Trophoblast cell (in vitro differentiated cells and primary cell): ENCODE measurements at places on chromosomes 13 and 19.

DNA sequence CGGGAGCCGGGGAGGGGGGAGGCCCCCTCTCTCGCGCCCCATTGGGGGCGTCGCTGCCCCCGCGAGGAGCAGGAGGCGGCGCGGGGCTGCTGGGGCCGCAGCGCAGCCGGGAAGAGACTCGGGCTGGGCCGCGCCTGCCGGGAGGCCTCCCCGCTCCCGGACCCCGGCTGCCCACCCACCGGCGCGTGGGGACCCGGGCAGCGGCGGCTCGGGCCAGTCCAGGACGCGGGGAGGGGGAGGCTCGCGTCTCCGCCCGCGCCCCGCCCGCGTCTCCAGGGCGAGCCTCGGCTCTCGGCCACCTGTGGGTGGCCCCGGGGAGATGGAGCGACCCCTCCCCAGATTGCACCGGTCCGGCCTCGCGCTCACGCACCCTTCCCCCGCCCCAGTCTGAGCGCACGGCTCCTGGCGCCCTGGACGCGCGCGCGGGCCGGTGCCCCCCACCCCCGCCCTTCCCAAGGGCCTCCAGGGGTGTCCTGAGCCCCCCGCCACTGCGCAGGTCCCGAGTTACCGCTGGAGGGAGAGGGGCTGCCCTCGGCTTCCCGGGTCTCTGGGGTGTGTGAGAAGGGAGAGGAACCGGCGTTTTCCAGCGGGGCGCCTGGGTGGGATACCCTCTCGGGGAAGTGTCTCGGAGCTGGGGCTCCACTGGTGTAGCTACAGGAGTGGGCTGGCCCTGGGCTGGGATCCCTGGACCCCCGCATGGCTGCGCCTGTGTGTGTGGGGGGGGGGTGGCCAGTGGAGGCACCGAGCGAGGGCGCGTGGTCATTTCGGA, 645 bp downstream of the PALM start:
- peak overlapping the region; percentile 75 for H3K4me3 ChIP-seq
- no peak for DNase-seq
- no peaks in the 10 kb centered on the region for H3K4me1 ChIP-seq
- peaks cover 2% of the 10 kb centered on the region for H3K36me3 ChIP-seq

GRCh38 chr13:110206185-110206584, 100.8 kb downstream of the COL4A1 start:
- DNase-seq = no peak
- H3K4me3 ChIP-seq = no peak overlapping the region
- H3K27me3 ChIP-seq = no peaks in the 10 kb centered on the region
- no peak overlapping the region for H3K27ac ChIP-seq

- peaks cover 3% of the 10 kb centered on the region for H3K4me1 ChIP-seq
- no peak for DNase-seq
- H3K4me3 ChIP-seq = no peak overlapping the region
- peaks cover 60% of the 10 kb centered on the region for H3K27me3 ChIP-seq
- no peak overlapping the region for H3K27ac ChIP-seq
- no peaks in the 10 kb centered on the region for H3K36me3 ChIP-seq
Measured at GRCh38 chr19:49427855-49428546, 2.8 kb downstream of the GFY start.

- peak within 1 kb of the TSS; percentile 81 for H3K27ac ChIP-seq
- no peaks in the 10 kb centered on the region for H3K4me1 ChIP-seq
- H3K4me3 ChIP-seq = peak within 1 kb of the TSS; percentile 95
- no peaks in the 10 kb centered on the region for H3K36me3 ChIP-seq
- no peaks in the 10 kb centered on the region for H3K27me3 ChIP-seq
- peak; percentile 88 for DNase-seq
Measured at GRCh38 chr13:76886292-76887075, at the start of gene KCTD12. Gene KCTD12 (minus strand): TSS chr13:76886405. CDS start chr13:76886148, 257 bp downstream.

DNA sequence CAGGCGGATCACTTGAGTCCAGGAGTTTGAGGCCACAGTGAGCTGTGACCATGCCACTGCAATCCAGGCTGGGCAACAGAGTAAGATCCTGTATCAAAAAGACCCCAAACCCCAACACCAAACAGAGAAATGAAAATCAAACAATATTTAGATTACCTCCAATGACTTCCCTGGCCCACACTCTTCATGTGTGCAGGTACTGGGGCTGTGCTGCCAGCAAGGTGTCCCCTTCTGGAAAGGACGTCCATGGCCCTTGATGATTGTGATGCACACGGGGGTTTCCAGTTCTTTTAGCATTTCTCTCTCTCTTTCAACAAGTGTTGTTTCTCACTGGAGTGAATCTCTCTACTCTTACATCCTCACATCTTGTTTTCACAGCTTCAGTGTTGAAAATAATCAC, 23.7 kb upstream of the LGALS14 start:
- no peak overlapping the region for H3K4me3 ChIP-seq
- no peak overlapping the region for H3K27ac ChIP-seq
- DNase-seq = no peak
- no peaks in the 10 kb centered on the region for H3K27me3 ChIP-seq
- H3K36me3 ChIP-seq = no peaks in the 10 kb centered on the region
- H3K4me1 ChIP-seq = peaks cover 3% of the 10 kb centered on the region

DNA sequence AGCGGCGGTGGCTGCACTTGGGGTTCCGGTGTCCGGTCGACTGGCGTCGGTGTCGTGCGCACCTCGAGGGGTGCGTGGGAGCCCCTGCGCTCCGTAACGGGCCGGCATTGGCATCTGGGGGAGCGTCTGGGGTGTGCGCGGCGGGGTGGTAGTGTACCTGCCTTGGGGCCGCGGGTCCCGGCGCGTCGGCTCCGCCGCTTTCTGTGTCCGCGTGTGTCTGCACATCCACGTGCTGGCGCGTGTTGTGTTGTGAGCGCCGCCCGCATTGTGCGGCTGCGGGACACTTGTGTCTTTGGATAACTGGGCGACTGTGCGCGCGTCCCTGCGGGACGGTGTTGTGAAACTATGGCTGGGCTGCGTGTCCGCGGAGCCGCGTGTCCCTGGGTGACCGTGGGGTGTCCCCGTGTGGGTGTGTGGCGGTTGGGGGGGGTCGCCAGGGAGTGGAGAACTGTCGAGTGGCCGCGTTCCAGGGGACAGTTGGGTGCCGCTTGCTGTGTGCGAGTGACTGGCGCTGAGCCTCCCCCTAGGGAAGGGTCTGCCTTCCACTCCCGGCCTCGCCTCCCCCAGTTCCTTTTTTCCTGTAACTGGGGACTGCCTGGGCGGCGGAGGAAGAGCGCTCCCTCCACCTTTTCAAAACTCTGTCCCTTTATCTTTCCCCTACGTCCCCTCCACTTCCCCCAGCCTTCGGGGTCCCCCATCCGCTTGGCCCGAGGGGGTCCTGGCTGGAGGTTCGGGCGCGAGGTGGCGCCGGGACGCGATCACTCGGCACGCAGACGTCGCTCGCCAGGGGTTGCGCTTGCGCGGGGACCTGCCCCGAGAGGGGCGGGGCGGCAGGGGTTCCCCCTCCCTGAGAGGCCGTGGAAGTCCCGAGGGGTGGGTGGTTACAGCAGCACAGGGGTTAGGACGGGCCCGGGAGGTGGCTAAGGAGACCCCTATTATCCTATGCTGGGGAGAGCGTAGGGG, 5.7 kb upstream of the NFIC start:
- peak; percentile 79 for DNase-seq
- peak overlapping the region; percentile 60 for H3K4me3 ChIP-seq
- H3K27ac ChIP-seq = no peak overlapping the region
- H3K4me1 ChIP-seq = no peaks in the 10 kb centered on the region

- DNase-seq = no peak
- H3K27me3 ChIP-seq = peaks cover 18% of the 10 kb centered on the region
- H3K27ac ChIP-seq = no peak overlapping the region
- H3K4me3 ChIP-seq = no peak overlapping the region
Measured at GRCh38 chr19:843180-843835, 2.5 kb downstream of the PRTN3 start.
